ENCODE measurements at places on chromosomes 16 and 17. TPM values are rescaled to one million over a fixed set of nuclear protein-coding genes. Genes with fewer than 3 reads are reported as not detected.

The PYDC1 gene
- total RNA-seq, result not detected

The ITGAX gene
- 25.0 TPM for total RNA-seq

The CD7 gene
- total RNA-seq, result 334 TPM

The KRTAP3-1 gene
- total RNA-seq, result not detected

The TMEM98 gene
- not detected for total RNA-seq

The SLC26A11 gene
- 1.4 TPM for total RNA-seq

The TBC1D26 gene
- not detected for total RNA-seq

The KRTAP9-2 gene
- not detected for total RNA-seq

The TPSD1 gene
- total RNA-seq, result not detected

The ASPHD1 gene
- total RNA-seq, result not detected

The IGSF6 gene
- 0.34 TPM for total RNA-seq

The HOXB9 gene
- total RNA-seq, result 0.65 TPM

The TLCD2 gene
- total RNA-seq, result not detected

The NPIPA7 gene
- total RNA-seq, result 7.9 TPM

The MYCBPAP gene
- total RNA-seq, result 9.3 TPM

The CACNG1 gene
- not detected for total RNA-seq

The PMFBP1 gene
- 2.9 TPM for total RNA-seq

The C16orf86 gene
- total RNA-seq, result 2.5 TPM

The METRN gene
- total RNA-seq, result 8.1 TPM

The CORO6 gene
- 6.2 TPM for total RNA-seq

All from activated CD8-positive, alpha-beta T cell treated with anti-CD3 and anti-CD28 coated beads, Interleukin-2, amount 10 ng/mL, durations not matched to agents 7 days and 5 days (primary cell).